Stimulated activated CD8-positive, alpha-beta memory T cell treated with anti-CD3 and anti-CD28 coated beads, Interleukin-4, amount 100 ng/mL, for 1 hour (primary cell): ENCODE measurements at places on chromosomes 11 and 22.

- DNase-seq, result no peak
These were observed 2.1 kb upstream of the DMC1 start for GRCh38 chr22:38572065-38572464.

DNA sequence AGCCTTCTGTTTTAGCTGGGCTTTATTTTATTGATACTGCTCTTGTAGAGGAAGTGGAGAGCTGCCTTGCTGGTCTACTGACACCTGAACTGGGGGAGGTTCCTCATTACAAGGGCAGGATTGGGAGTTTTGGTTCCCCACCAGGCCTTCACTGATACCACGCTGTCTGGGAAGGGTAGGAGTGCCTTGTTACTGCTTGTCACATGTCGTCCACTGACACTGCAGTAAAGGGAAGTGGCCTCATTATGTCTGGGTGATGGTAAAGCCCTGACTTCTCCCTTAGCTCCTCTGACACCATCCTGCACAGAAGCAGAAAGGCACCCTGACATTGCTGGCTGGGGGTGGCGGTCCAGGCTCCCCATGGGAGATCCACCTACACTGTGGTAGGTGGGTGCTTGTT is 38.7 kb upstream of the ELF5 start:
- no peak for DNase-seq

DNA sequence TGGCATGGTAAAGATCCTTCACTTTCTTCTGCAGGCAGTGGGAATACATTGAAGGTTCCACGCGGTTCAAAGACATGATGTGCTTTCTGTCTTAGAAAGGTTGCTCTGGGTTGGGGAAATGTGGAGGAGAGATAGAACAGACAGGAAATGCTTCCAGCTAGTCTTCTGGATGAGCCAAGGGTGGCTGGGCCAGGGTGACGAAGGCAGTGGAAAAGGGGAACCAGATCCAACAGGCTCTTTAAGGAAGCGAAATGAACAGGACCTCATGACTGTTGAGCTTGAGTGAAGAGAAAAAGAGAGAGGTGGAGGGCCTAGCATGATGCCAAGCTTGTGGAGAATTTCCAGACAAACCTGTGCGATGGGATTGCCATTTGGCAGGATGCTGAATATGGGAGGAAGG is 56.4 kb upstream of the LMO1 start:
- no peak for DNase-seq

DNA sequence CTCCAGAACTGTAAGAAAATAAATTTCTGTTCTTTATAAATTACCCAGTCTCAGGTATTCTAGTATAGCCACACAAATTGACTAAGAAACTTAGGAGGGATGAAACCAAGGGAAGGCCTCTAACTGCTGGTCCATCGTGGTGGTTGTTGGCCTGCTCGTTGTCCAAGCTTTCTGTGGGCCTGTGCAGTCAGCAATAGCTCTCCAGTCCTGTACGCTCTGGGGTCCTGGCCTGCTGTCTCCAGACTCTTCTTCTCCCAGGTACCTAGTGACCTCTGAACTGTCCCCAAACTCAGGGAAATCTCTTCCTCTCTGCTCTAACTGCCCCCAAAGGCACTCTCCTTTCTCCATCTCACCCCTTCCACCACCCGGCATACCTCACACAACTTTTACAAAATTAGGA is 5.7 kb upstream of the VSIG10L2 start:
- no peak for DNase-seq

DNA sequence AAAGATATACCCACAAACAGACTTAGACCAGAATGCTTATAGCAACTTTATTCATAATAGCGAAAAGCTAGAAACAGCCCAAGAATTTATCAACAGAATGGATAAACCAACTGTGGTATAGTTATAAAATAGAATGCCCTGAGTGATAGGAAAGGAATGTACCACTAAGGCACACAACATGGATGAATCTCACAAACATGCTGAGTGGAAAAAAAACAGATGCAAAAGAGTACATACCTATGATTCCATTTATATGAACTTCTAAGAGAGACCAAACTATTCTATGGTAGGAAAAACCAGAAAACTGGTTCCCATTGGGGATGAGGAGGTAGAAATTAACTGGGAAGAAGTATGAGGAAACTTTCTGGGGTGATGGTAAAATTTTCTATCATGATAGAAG is 40.4 kb upstream of the GRIK4 start:
- DNase-seq, result no peak

DNA sequence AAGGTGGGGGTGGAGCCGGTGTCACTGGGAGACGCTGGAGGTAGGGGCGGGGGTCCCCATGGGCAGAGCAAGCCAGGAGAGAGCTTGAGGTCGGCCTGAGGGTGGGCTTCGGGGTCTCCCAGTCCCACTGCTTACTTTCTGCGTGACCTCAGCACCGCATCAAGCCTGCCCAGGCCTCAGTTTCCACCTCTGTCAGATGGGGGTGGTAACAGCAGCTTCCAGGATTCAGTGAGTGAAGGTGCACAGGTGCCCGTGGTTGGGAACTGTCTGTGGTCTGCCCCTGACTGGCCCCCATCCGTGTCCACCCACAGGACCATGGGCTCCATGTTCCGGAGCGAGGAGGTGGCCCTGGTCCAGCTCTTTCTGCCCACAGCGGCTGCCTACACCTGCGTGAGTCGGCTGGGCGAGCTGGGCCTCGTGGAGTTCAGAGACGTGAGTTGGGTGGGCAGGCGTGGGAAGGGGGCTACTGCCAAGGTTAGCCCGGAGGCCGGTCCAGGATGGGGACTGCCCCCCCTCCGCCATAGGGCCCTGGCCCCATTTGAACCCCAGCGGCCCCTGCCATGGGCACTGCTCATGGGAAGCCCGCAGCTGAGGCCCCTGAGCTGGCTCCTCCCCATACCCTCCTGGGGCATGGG is 2.2 kb downstream of the TCIRG1 start:
- DNase-seq, result no peak

GRCh38 chr11:3191586-3192324 is 26.6 kb upstream of the OSBPL5 start:
- DNase-seq, result no peak

- DNase-seq, result no peak
These were observed 31.2 kb upstream of the ATXN10 start for GRCh38 chr22:45640291-45640940.

DNA sequence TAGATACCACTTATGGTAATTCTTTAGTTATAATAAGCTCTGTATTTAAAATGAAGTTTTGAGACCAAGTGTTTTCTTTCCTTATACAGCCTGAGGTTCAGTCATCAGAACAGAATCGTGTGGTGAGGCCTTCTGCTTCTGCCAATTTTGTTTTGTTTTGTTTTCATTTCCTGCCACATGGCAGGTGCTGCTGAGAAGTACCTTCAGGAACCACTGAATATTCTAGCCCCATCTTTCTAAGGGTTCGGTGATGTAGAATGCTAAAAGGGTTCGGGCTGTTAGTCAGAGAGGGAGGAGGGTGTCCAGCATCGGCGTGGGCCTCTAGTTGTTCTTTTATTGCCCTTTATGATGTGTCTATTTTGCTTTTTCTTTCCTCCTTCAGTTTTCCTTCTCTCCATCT is 25.8 kb downstream of the TNRC6B start:
- DNase-seq, result no peak

- DNase-seq, result no peak
These were observed 710 bp downstream of the DERL3 start for GRCh38 chr22:23837911-23838680.

DNA sequence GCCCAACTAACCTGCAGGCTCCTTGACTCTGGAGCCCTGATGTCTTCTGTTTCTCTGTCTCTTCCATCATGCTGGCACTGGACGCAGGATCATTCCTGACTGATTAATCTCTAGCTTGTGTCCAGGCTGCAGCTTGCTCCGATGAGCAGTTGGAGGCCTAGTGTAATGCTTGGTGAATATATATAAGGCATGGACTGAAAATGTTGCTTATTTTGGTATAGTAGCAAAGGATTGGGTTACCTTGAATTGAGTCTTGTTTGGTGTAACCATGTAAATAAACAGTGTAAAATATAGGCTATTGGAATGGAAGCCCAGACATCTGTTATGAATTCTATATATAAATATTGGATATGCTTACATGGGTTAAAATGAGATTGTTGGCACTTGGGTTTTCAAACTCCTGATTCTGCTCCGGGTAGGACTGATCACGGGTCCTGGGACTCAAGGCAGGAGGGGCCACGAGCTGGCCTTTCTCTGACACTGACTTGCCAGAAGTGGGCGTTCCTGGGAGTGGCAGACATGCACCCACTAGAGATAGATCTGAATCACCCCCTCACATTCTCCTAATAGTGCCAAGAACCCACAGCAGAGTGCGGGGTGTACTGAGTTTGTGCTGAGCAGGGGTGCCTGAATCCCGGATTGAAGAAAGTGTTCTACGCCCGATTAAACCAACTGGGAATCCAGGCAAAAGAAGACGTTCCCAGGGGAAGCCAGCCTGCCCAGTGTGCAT is 25.8 kb downstream of the LRP5 start:
- no peak for DNase-seq

DNA sequence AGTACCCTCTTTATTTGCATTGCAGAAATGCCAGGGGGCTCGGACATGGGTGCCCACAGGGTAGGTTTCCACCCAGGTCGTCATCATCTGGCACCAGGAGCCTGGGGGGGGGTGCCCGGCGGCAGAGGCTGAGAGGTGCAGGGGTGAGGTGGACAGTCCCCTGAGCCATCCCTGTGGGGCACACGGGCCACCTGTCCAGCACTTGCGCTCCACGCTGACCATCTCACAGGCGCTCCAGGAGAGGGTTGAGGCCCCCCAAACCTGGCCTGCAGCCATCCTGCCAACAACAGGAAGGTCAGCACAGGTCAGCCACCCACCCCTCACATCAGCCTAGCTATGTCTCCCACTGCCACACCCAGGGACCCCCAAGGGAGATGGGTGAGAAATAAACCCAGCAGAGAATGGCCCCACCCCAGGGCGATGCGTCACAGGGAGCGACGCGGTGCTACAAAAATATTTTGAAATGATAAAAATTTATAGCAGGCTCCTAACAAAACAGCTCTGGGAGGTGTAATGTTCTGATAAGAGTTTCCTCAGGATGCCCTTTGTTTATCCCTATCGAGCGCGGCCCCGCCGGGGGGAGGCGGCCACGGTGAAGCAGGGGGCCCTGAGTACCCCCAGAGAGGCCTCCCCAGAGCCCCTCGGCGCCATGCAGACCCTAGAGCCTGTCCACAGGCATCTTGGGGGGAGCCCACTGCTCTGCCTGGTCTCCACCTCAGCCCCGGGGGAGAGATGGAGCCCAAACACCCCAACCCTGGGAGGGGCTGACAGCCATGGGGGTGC is 21.0 kb upstream of the GNB1L start:
- DNase-seq, result no peak

DNA sequence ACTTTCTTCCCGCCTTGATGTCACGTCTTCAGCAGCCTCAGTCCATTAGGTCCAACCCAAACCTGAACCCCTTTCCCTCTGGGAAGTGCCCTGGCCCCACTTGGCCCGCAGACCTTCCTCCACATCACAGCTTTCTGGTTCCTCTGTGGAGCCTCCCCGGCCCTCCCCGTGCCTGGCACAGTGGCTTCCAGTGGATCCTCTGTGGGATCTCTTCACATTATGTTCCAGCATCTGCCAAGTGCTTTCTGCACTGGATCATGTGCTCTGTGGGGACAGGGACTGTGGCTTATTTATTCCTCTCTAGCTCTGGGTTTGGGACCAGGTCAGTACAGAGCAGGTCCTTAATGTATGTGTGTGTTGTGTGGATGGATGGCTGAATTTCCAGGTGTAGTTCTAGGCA is 30.9 kb downstream of the POLR3H start:
- DNase-seq, result no peak
